Stimulated activated CD4-positive, alpha-beta T cell treated with anti-CD3 and anti-CD28 coated beads, TNF-alpha, amount 100 ng/mL, for 1 hour (primary cell): ENCODE measurements at places on chromosomes 1 and 21.

DNA sequence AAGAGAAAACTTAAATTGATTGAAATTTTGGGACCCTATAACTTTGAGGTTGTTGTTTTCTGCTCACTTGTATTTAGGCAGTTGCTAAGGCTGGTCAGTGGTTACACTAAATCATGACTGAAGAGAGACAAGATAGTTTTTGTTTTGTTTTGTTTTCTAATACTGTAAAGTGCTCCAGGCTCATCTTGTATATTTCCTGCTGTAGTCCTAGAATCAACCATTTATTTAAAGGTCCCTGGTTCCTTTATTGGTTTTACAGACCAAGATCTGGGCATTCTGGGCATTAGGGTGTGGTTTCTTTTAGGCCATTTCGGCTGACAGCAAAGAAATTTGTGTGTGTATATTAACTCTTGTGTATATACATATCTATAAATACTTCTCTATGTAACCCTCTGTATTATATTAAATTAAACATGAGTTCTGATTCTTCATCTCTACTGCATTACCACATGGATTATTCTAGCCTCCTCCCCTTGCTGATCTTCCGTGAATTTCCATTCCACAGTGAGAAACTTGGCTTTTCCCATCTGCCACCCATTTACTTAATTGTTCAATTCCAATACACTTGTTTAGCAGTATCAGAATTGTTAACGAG is 15.0 kb downstream of the SNX27 start:
- no peak for DNase-seq

DNA sequence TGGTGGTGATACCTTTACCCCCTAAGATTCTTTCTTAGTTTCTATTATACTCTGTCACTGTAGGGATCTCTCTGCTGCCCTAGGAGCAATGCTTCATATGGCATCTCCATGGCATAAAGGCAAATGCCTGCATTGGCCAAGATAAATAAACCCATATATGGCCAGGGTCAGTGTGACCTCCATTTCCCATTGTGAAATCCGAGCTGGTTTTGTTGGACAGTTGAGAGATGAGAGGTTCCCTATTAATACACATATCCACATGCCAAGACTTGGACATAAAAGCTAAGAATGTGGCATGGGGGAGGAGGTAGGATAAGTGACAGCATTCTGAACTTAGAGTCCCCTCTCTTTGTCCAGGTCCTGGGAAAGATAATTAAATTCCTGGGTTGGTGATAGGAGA is 1.4 kb downstream of the TPM3 start:
- DNase-seq = no peak

DNA sequence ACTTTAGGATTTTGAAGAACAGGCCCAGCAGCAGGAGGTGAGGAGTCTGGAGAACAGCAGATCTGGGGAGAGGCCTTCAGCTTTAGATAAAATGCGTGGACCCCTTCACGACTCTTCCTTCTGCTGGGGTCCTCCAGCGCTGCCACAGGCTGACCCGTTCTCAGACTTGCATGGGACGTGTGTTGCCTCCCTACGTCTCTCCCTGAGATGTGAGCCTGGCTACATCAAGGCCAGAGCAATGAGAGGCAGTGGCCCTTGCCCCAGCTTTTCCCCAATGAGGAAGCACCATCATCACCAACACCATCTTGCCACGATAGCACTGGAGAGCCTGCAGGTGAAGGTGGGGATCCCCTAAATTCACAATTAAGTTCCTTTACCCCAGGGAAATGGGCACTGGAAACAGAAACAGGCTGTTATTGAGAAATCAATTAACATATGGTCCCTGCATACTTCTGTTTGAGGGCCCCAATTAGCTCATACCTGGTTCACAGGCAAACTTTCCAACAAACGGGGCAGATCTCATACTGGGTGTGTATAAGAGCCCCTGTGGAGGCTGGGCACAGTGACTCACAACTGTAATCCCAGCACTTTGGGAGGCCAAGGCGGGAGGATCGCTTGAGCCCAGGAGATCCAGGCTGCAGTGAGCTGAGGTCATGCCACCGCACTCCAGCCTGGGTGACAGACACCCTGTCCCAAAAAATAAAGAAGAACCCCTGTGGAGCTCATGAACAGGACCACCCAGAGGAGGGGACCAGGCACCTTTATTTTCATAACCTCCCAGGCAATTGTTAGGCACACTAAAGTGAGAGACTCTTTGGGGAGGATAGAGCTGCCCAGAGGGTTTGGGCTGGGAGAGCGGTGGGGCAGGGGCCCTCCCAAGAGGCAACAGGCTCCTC is 12.1 kb upstream of the ADAMTSL4 start:
- DNase-seq = no peak

DNA sequence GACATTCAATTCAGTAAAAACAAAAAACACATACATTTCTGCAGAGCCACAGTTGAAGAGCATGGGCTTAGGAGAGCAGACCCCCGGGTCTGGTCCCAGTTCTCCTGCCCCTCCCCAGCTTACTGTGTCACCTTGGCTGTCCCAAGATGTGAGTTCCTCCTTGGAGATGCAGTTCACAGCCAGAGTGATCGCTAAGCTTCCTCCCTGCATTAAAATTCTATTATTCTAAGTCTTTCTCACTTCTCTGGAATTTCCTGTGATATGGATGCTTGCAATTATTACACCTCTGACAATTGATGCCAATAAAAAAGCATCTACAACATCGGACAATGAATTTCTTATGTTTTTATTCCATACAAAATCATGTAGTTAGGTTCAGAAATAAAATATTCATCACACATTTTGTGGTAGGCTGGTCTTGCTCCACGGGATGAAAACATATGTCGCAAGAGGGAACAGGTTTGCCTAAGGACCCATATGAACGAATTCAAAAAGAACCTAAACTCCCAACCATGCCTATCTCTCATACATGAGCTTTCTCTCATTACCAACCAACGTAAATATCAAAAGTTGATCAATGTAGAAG is 328.5 kb upstream of the RUNX1 start:
- no peak for DNase-seq

- DNase-seq = no peak
These were observed 592.5 kb downstream of the PTPRU start for GRCh38 chr1:29828526-29829447.

- DNase-seq = no peak
These were observed 87.5 kb upstream of the SGIP1 start for GRCh38 chr1:66446261-66447001.

GRCh38 chr1:125118147-125118993 is 3933.6 kb downstream of the SRGAP2C start:
- no peak for DNase-seq

DNA sequence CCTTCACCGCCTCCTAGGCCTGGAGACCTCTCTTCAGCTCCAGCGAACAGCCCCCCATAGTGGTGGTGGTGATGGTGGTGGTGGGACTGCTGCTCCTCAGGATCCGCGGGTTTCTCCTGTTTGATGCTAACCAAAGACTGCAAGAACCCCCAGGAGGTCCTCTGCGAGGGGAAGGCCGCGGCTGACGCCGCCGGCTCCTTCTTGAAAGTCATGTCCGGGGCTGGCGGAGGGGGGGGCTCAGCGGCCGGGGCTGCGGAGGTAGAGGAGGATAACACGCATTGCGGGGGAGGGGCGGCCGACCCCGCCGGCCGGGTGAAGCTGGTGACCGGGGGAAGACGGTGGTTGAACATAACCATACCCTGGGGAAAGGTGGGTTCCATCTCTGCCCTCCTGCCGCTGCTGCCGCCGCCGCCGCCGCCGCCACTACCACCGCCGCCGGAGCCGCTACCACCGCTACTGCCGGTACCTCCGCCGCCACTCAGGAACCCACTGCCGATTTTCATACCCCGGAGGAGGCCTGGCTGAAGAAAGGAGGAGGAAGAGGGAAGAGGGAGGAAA is 554 bp downstream of the ZNF281 start:
- DNase-seq = no peak

GRCh38 chr1:113813218-113813617 is 942 bp upstream of the RSBN1 start:
- no peak for DNase-seq

- no peak for DNase-seq
These were observed 54.5 kb upstream of the FGGY start for GRCh38 chr1:59242370-59242769.

DNA sequence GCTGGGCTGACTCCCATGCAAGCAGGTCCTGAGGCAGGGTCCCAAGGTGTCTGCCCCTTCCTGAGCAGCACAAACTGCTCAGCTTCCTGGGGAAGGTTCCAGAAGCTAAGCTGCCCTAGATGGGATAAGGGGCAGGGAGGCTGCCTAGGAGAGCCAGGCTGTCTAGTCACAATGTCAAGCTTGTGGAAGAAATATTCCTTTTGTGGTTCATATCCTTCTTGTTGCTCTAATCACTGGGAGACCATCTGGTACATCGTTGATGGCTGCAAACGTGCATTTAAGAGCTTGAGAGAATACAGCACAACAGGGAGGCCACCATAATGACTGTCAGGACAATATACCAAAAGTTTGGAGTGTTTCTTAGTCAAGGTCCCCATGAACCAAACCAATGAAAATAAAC is 67.4 kb downstream of the SLC16A1 start:
- no peak for DNase-seq

- DNase-seq = no peak
These were observed 1.7 kb downstream of the PTPRU start for GRCh38 chr1:29237852-29238619.

DNA sequence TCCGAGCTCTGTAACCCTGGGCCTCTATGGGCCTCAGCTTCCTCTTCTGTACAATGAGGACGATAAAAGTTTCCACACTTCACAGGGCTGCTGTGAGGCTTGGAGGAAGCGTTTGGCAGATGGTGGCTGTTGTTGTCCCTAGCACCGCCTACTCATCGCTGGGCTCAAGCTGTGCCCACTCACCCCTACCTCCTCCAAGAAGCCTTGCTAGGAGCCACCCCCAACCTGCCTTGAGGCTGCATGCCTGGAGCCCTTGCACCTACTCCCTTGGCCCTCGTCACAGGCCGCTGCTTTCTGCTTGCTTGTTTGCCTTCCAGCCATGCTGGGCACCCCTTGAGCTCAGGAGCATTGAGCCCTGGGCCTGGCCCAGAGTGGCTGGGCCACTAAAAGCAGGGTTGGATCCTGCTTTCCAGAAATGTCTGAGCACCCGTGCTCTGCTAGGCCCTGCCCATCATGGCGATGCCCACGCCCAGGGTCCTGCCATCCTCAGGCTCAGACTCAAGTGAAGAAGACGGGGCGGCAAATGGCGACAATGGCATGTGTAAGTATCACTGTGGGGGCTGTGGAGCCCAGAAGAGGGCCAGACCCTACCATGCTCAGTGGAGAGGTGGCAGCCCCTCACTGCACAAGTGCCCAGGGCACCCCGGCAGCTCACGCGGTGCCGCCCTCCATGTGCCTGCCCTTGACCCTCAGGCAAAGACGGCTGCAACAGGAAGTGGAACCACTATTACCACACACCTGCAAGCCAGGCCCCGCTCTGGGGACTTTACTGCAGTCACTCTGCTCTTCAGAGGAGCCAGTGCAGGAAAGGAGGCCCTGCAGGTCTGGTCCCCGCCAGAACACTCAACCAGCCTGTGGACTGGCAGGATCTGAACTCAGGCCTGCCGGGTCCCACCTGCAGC is 9.5 kb downstream of the SH3BGRL3 start:
- DNase-seq = no peak

GRCh38 chr1:229225331-229225782 is 45.6 kb upstream of the RAB4A start:
- no peak for DNase-seq

DNA sequence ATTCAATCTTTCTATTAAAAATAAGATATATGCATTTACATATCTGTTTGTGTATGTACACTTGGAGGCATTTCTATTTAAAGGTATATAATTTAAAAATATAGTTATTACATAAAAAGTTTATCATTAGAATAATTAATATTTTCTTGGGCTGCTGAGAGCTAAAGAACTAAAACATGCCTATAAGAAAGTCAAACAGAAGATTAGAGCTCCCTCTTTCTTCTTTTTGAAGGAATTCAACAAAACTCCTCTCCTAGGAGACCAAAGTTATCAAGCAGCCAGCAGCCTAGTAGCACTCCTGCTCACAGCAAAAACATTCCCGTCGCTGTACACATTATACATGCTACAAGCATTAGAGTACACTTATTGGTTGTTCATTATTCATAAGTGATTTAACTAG is 216.4 kb downstream of the VAV3 start:
- no peak for DNase-seq

DNA sequence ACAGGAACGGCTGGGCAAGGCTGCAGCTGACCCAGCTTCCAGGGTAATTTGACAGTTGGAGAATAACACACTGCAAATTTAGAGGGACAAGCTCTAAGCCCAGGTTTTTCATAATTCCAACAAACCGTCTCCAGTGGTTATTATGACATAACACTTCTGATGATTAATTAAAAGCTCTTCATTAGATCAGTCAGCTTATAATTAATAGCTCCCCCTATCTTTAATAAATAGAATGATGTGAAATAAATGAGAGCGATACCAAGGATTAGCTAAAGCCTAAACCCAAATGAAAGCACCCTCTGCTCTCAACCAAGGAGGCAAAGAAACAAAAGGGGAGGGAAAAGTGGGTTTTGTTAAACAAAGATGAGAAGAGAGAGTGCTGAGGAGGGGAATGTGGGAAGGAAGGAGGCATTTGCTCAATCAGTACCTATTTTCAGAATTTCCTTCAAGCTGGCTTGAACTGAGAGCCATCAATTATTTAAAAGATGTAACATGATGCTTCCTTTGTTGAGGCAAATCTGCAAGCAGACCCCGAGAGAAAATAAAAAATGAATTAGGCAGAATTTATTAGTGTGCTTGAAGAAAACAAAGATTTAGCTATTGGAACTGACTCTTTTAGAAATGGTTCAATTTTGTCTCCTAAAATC is 221.8 kb upstream of the ESRRG start:
- DNase-seq = no peak

GRCh38 chr1:11978301-11978700 is 1.9 kb upstream of the MFN2 start:
- no peak for DNase-seq

DNA sequence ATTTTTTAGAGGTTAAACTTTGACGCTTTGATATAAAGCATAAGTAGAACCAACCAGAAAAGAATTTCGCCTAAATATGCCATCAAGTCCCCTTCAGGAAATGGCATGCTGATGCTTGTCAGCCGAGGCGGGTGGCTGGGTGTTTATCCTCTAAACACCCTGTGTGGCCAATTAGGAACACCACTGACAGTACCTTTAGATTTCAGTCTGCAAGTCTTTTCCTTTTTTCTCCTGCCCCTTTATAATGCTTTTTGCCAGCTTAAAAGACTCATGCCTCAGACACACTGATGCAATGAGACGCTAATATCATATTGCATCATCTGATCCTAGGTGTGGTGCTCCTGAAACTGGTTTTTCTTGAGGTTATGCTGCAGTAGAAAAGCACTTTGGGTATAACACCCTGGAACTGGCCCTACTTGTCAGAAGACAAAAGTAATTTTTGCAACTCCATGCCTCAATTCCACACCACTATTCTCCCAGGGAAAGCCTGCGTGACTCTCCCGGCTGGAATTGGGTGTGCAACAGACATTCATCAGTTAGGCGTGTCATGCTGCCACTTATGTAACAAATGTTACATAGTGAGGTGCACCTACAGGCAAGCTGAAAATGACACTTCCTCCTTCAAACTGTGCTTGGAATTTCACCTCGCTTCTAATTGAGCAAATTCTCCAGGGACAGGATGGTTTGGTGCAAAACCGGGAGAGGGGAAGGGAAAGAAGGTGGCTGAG is 2.0 kb upstream of the RCC2 start:
- no peak for DNase-seq
